ENCODE measurements at places on chromosomes 1 and 21. TPM values are rescaled to one million over a fixed set of nuclear protein-coding genes. Genes with fewer than 3 reads are reported as not detected.
A peak's percentile ranks its signal among the peaks of the same experiment; 100 is the strongest.

GRCh38 chr1:234413990-234414389, 40.7 kb downstream of the COA6 start:
- no peaks in the 10 kb centered on the region for H3K27me3 ChIP-seq
- H3K4me1 ChIP-seq, result no peaks in the 10 kb centered on the region
- DNase-seq, result no peak
- no peak overlapping the region for H3K27ac ChIP-seq
- H3K36me3 ChIP-seq, result peaks cover 4% of the 10 kb centered on the region

The LRRC53 gene
- not detected for total RNA-seq

DNA sequence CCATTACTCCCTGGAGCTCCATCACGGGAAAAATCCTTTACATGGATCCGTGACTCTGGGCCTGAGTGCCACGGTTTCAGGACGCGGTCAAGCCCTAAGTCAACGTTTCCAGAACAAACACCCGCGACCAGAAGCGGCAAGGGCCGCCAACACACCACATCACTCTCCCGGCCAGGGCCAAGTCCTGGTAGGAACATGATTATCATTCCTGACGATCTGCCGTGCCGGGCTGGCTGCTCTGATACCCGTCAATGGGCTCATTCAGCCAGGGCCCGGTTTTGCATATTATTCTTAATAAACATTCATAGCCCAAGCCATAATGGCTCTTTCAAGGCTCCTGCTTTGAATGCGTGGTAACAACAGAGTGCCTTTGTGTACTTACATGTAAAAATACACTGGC, 44.6 kb upstream of the SIM2 start:
- no peaks in the 10 kb centered on the region for H3K27me3 ChIP-seq
- peaks cover 7% of the 10 kb centered on the region for H3K4me1 ChIP-seq
- no peak for DNase-seq

DNA sequence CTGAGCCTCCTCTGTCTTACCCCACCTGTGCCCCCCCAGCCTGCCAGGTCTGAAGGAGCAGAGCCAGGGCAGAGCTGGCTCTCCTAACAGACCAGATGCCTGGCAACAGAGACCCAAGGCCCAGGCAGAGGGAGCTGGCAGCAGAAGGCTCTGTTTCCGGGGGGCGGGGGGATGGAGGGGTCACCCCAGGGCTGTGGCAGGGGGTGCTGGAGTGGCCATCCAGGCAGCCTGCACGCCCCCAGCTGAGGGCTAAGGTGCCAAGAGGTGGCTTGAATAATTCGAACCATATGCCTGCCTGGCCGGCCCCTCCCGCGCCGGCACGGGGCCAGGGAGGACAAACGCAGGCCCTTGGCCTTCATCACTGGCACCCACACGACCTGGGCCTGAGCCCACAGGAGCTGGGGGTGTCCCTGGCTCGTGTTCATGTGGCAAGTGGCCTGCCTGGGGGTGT, 16.0 kb upstream of the PLEKHG5 start:
- H3K4me1 ChIP-seq, result peaks cover 62% of the 10 kb centered on the region
- H3K36me3 ChIP-seq, result no peaks in the 10 kb centered on the region
- H3K27me3 ChIP-seq, result no peaks in the 10 kb centered on the region
- no peak overlapping the region for H3K4me3 ChIP-seq
- no peak overlapping the region for H3K27ac ChIP-seq

The SLAMF9 gene
- not detected for total RNA-seq

GRCh38 chr1:26350701-26351589, 3.0 kb downstream of the CRYBG2 start:
- peaks cover 5% of the 10 kb centered on the region for H3K4me1 ChIP-seq
- DNase-seq, result no peak
- no peak overlapping the region for H3K27ac ChIP-seq

DNA sequence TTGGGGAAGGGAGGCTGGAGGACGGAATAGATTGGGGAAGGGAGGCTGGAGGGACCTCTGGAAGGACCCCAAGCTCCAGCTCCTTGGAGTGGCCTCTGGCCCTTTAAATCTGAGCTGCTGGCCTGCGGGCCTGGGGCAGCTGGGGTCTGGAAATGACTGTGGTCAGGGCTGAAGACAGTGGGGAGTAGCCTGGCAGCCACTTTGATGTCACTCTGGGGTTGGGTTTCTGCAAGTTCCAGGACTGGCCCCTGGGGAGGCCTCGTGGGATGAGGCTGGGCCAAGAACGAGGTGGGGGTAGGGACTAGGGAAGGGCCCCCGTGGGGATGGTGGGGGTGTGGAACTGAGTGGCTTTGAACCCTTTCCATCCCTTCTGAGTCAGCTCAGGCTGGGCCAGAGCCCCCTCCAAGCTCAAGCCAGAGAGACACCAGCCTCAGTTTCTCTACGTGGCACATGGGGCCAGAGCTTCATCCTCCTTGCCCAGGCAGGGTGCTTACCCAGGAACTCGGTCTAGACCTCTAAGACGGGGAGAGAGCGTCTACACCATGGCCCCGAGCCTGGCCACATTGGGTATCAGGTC, 59.7 kb downstream of the ALPL start:
- H3K36me3 ChIP-seq, result no peaks in the 10 kb centered on the region
- H3K4me3 ChIP-seq, result no peak overlapping the region
- no peaks in the 10 kb centered on the region for H3K27me3 ChIP-seq
- H3K4me1 ChIP-seq, result peaks cover 56% of the 10 kb centered on the region
- peak; percentile 76 for DNase-seq
- no peak overlapping the region for H3K27ac ChIP-seq

DNA sequence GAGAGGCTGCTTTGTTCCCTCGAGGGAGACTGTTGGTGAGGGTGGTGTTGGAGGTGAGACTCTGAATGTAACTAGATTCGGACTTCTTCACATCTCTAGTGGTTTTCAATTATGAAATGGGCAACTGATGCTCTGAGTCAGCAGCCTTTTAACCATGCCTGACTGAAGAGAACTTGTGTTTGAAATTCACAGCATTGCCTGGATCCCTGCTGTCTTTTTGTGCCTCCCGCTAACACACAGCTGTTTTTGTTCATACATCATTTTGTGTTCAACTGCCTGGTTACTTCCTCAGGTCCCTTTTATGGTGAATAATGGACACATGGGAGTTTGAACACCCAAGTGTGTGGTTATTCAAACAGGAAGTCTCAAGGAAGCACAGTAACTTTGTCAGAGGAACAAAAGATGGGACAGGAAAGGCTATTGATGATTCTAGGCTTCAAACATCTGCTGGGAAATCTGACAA, 16.8 kb downstream of the LAMC1 start:
- H3K27me3 ChIP-seq, result no peaks in the 10 kb centered on the region
- H3K36me3 ChIP-seq, result peaks cover 2% of the 10 kb centered on the region
- H3K4me3 ChIP-seq, result 0 out of 2 replicates have a peak overlapping the region, but pooled peaks have one; percentile 6
- H3K4me1 ChIP-seq, result peaks cover 14% of the 10 kb centered on the region
- peak; percentile 72 for DNase-seq

- no peaks in the 10 kb centered on the region for H3K36me3 ChIP-seq
- peaks cover 29% of the 10 kb centered on the region for H3K4me1 ChIP-seq
- no peak for DNase-seq
These were observed 32.7 kb upstream of the ASB17 start for GRCh38 chr1:75964760-75965408.

DNA sequence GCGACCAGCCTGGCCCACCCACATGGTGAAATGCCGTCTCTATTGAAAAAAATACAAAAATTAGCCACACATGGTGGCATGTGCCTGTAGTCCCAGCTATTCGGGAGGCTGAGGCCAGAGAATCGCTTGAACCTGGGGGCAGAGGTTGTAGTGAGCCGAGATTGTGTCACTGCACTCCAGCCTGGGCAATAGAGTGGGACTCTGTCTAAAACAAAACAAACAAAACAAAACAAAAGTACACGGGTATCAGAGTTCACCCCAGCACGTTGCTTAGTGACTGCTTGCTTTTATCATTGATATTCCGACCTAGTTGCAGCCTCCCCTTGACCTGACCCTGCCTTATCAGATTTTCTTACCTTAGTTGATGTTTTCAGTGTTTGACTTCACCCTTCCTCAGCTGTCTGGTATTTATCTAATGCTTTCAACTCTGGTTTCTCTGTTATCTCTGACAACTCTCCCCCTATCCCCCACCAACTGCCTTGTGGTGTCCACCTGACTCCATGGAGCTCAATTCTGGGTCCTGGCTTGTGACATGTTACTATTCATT, 5.1 kb downstream of the TLCD4 start:
- DNase-seq, result no peak
- H3K4me3 ChIP-seq, result no peak overlapping the region
- H3K27ac ChIP-seq, result no peak overlapping the region
- H3K4me1 ChIP-seq, result peaks cover 9% of the 10 kb centered on the region

The PRDX1 gene
- total RNA-seq, result 837 TPM

The FCRL2 gene
- not detected for total RNA-seq

DNA sequence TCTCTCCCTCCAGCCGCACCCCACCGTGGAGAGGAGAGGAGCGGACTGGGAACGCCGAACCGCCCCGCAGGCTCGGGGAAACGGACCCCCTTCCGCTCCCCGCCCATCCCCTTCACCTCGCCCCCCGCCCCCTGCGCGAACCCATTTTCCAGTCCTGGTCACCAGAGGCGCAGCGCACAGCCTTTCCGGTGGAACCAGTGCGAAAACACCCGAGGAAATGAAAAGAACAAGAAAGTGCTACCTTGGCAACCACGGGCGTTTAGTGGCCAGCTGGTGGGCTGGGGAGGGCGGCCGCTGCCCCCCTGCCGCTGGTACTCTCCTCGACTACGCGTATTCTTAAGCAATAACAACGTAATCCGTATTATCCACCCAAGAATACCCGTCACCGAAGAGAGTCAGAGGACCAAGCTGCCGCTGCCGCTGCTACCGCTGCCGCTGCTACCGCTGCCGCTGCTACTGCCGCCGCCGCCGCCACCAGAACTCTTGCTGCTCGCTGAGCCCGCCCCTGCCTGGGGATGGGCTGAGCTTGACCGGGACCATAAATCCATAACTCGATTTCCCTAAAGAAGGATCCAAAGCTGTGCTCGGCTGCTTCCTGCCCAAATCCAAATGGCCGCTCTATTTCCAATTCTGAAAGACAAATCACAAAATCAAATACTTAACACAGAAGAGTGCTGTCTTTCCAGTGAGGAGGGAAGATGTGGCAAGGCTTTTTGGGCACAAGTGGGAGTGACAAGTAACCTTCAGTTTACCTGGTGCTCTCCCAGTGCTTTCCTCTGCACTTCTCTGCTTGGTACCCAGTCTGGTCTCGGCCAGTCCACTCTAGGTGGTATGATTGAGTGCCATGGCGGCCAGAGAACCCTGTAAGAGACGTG, 125.2 kb upstream of the DPYD start:
- H3K27ac ChIP-seq, result no peak overlapping the region
- DNase-seq, result no peak
- H3K4me1 ChIP-seq, result no peaks in the 10 kb centered on the region
- H3K4me3 ChIP-seq, result peak overlapping the region; percentile 32

GRCh38 chr1:19623523-19623922, 20.6 kb upstream of the NBL1 start:
- DNase-seq, result no peak
- no peaks in the 10 kb centered on the region for H3K4me1 ChIP-seq
- no peak overlapping the region for H3K4me3 ChIP-seq
- H3K27me3 ChIP-seq, result no peaks in the 10 kb centered on the region
- peaks cover 47% of the 10 kb centered on the region for H3K36me3 ChIP-seq

GRCh38 chr1:27120854-27121253, 34.1 kb downstream of the SLC9A1 start:
- H3K4me3 ChIP-seq, result no peak overlapping the region
- DNase-seq, result no peak
- no peak overlapping the region for H3K27ac ChIP-seq
- H3K4me1 ChIP-seq, result peaks cover 32% of the 10 kb centered on the region
- no peaks in the 10 kb centered on the region for H3K27me3 ChIP-seq

DNA sequence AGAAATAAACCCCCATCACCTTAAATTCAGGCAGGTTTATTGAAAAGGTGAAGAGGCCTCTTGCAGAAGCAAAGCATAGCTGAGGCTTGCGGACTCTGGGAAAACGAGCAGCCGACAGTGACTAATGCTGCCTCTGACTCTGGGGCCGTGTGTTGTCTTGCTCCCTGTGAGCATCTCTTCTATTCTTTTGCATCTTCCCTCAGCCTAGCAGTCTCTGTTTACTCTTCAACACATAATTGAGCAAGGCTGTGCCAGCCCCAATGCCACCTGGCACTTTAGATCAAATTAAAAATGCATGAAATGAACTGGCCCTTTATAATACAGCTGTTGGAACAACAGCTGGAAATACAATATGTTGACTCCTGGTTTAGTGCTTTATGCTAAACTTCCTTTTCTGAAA, 18.4 kb upstream of the REG4 start:
- H3K27ac ChIP-seq, result peak overlapping the region; percentile 94
- DNase-seq, result peak; percentile 93
- peak overlapping the region; percentile 30 for H3K4me3 ChIP-seq
- H3K36me3 ChIP-seq, result no peaks in the 10 kb centered on the region

The S100A12 gene
- total RNA-seq, result not detected

The S100A7 gene
- total RNA-seq, result not detected

DNA sequence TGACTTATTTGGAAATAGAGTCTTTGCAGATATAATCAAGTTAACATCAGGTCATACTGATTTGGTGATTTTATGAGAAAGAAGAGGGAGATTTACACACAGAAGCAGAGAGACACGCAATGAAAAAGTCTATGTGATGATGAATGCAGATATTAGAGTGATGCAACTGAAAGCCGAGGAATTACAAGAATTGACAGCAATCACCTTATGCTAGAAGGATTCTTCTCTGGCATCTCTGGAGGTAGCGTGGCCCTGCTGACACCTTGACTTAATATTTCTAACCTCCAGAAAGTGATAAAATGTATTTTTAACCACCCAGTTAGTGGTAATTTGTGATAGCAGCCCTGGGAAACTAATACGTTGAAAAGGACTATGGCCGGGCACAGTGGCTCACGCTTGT, 14.2 kb upstream of the CFH start:
- no peak for DNase-seq
- H3K4me3 ChIP-seq, result no peak overlapping the region
- H3K36me3 ChIP-seq, result no peaks in the 10 kb centered on the region
- no peak overlapping the region for H3K27ac ChIP-seq
- no peaks in the 10 kb centered on the region for H3K4me1 ChIP-seq

GRCh38 chr1:169100208-169100607, 6.3 kb upstream of the ATP1B1 start:
- H3K4me3 ChIP-seq, result no peak overlapping the region
- no peak overlapping the region for H3K27ac ChIP-seq
- DNase-seq, result no peak
- H3K36me3 ChIP-seq, result no peaks in the 10 kb centered on the region
- peaks cover 9% of the 10 kb centered on the region for H3K4me1 ChIP-seq

The NR1I3 gene
- not detected for total RNA-seq

The LYSMD1 gene
- total RNA-seq, result 15.8 TPM
